ENCODE measurements at places on chromosomes 6 and 20.

DNA sequence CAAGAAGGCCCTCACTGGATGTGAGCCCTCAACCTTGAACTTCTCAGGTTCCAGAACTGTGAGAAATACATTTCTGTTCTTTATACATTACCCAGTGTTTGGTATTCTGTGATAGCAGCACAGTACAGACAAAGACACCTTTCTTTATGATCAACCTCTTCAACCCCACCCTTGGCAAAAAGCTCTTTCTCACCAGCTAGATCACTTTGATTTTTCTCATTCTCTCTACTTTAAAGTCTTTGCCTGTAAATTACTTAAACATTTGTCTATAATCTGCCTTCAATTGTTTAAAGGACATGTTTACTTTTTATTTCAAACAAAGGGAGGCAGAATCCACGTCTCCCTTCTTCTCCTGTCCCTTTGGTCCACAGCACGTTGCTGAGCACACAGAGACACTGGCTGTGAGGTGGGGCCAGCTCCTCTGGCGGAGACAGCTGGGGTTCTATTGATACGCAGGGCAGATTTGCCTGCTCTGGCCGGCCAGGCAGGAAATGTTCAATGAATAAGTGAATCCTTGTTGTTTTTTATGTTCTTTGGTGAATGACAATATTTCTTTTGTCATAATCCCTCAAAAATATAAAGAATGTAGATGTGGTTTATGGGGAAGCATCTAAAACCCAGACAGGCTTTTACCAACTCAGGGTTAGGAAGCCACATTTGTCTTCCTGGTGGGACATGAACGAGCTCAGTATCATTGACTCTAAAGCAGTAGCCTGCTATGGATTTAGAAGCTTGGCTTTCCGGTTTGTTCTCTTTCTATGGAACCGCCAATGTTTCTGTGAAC, 52.9 kb downstream of the NEDD9 start:
- no peak for DNase-seq

DNA sequence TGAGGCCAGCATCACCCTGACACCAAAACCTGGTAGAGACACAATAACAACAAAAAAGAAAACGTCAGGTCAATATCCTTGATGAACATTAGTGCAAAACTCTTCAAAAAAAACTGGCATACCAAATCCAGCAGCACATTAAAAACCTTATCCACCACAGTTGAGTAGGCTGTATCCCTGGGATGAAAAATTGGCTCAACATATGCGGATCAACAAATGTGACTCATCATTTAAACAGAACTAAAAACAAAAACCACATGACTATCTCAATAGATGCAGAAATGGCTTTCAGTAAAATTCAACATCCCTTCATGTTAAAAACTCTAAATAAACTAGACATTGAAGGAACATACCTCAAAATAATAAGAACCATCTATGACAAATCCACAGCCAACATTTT, 59.6 kb upstream of the PHIP start:
- DNase-seq: no peak

DNA sequence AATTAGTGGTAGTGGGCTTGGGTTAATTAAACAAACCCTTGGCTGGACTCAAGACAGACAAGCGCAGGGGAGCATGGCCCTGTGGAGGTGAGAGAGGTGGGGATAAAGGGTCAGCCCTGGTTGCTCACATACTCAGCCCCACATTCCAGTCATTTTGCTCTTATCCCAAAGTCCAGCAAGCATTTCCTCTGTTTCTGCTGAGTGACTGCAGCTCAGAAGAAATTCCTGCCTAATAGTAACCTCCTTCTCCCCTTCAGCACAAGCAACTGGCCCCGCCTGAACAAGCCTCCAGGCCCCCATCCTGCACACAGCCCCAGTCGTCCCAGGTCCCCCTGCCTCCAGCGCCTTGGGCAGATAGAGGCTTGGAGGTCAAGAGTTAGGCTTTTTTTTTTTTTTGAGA, 3.6 kb upstream of the TFEB start:
- DNase-seq: no peak

DNA sequence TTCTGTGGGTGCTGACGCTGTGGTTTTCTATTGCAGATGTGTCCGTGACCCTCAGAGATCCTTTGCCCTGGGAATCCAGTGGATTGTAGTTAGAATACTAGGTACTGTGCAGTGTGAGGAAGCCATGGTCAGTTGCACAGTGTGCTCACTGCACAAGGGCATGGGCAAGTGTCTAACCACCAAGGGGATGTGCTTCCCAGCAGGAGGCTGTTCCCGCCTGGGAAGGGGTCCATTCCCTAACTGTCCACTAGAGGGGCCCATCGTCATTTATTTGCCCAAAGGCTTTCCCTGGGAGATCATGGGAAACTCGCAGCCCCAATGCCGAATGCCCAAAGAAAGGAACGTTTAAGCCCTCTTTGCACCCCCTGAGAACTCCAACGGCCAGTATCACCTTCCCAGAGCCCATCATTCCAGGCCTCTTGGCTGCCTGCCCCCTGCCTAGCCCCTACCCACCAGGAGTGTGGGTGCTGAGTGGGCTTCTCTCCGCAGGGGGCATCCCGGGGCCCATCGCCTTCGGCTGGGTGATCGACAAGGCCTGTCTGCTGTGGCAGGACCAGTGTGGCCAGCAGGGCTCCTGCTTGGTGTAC, 26.2 kb downstream of the SLCO4A1 start:
- DNase-seq: peak; percentile 29

DNA sequence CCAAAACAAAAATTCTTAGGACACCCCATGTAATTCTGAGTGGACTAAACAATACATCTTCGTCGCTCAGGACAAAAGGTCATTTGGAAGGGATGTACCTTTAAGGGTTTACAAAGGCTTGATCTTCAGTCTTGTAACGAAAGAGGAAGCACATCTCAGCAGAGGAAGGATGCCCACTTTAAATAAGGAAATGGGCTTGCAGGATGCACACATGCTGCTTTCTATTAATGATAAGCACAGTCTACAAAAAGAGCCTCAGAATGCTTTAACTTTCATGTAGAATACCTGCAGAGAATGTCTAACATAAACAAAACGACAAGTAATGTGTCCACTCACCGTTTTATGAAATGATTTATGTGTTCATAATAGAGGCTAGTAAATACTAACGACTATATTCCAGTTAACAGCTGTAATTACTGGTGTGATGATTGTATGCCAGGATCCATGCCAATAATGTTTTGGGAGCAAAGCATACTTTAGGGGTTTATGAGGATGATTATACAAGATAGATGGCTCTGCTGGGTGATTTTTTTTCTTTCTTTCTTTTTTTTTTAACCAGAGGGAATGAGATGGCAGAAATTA, 216.9 kb downstream of the GMDS start:
- DNase-seq: no peak

DNA sequence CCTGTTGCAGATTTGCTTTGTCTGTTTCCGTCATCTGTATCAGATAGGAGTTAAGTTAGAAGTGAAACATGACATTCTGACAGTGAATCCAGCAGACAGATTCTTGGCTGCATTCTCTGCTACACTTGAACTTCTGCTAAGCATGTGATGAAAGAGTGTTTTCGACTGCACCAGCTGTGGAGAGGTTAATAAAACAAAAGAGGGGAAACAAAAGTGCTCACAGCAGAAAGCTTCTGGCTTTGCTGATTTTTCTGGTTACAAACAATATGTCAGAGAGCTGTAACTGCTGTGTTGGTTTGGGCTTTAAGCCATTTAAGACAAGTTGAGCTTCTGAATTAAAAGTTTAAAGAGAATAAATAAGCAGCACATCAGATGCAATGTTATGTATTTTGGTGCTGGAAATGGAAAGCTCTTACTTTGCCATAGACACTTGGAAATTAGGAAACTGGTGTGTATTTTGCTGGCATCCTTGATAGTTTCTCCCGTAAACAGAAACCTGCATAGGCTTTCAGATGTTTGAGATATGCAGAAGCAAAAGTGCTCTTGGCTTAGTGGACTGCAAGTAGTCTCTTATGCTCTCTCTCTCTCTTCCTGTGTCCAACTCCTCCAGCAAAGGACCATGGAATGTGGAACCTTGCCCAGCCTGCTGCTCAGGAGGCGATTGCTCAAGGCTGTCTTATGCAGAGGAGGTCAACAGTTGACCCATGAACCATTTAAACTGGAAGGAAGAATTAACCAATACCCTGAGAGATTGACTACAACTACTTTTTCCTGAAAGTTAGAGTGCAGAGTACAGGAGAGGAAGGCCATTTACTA, 104.9 kb downstream of the RPS12 start:
- no peak for DNase-seq

- DNase-seq: peak; percentile 58
Observed at GRCh38 chr20:17530716-17531664, at the start of gene BFSP1. Gene BFSP1 (minus strand): TSS chr20:17531379. CDS start chr20:17531329, 50 bp downstream.

DNA sequence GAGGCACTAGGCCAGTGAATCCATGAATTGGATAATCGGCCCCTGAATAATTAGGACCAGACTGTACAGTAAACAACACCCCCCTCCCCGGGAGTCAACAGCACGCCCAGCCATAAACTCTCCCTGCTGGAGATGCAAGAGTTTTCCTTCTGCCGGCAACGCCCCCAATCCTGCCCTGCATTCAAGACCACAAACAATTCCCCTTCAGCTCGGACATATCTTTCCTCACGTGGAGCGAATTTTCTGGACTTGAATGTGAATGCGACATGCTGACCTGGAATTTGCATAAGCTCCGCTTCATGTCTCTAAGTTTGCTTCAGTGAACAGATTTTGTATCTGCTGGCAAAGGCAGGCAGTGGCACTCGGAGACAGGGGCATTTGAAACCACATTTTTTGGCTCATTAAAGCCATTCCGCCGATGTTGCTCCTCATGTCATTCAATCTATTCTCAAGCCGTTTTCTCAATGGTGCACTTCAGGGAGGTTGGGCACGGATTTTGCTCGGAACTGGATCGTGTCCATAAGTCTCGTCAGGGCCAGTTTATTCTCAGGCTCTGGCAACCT, 38.0 kb upstream of the GMPR start:
- no peak for DNase-seq

GRCh38 chr6:34142061-34142998, 3.6 kb downstream of the GRM4 start:
- no peak for DNase-seq

GRCh38 chr6:7697820-7698623, 27.9 kb upstream of the BMP6 start:
- no peak for DNase-seq

GRCh38 chr6:44528716-44529115, 141.2 kb downstream of the CDC5L start:
- no peak for DNase-seq

- no peak for DNase-seq
Observed at GRCh38 chr6:14431385-14432330, 314.1 kb downstream of the CD83 start.

DNA sequence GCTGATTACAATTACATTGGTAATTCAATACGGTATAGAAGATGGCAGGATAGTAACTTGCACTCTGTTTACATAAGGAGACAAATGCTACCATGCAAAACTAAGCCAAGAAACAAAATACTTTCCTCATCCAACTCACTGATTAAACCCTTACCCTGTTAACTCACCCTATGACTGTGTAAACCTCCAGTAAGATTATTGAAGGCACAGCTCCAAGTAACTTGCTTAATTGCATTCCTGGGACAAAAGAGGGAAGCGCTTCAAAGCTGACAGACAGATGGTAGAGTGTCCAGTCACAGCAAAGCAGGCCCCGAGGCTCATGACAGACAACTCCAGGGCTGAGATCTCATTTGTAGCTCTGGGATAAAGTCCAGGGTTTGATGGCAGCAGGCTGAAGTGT, 6.9 kb upstream of the KIF16B start:
- DNase-seq: no peak

DNA sequence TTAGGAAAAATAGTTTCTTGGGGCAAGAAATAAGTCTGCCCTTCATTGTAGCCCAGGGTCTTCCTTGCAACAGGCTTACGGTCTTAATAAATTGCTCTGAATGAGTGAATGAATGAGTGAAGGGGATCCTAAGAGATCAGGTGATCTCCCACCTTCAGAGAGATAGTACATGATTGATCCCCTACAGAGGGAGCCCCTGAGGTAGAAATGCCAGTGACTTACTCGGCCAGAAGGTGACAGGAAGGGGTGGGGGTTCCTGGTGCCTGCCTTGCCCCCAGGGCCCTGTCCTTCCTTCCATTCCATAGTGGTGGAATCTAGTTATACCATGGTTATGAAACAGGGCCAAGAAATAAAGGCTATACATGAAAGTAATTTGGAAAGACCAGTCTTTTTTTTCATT, 215.3 kb upstream of the SSTR4 start:
- no peak for DNase-seq

DNA sequence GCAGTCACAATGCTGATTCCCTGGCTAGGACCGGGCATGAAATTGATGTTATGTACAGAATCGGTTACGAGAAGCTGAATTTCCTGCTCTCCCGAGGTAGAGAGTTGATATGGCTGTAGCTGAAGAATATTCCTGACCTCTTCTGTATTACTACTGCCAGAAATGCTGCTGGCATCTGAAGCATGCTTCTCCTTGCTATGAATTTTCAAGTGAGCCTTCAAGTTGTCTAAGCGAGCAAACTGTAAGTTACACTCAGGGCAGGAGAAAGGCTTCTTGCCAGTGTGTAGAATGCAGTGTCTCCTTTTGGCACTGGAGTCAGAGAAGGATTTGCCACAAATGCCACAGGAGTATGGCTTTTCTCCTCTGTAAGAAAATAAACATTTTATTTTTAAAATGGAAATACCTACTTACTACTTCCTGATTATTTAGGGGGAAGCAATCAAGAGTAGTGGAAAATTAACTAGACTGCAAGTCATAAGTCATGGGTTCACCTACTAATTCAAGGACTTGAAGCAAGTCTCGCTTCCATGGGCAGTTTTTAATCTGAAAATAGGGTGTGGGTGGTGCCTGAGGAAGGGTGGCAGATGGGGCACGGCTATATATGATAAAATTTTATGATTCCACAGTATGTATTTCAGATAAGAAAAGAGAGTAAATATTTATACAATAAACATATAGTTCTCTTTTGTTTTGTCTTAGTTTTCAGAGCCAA, 10.8 kb upstream of the MICAL1 start:
- no peak for DNase-seq

GRCh38 chr20:40945189-40945588, 83.4 kb upstream of the TOP1 start:
- no peak for DNase-seq

- no peak for DNase-seq
Observed at GRCh38 chr6:83303426-83303825, 110.3 kb downstream of the RWDD2A start.

DNA sequence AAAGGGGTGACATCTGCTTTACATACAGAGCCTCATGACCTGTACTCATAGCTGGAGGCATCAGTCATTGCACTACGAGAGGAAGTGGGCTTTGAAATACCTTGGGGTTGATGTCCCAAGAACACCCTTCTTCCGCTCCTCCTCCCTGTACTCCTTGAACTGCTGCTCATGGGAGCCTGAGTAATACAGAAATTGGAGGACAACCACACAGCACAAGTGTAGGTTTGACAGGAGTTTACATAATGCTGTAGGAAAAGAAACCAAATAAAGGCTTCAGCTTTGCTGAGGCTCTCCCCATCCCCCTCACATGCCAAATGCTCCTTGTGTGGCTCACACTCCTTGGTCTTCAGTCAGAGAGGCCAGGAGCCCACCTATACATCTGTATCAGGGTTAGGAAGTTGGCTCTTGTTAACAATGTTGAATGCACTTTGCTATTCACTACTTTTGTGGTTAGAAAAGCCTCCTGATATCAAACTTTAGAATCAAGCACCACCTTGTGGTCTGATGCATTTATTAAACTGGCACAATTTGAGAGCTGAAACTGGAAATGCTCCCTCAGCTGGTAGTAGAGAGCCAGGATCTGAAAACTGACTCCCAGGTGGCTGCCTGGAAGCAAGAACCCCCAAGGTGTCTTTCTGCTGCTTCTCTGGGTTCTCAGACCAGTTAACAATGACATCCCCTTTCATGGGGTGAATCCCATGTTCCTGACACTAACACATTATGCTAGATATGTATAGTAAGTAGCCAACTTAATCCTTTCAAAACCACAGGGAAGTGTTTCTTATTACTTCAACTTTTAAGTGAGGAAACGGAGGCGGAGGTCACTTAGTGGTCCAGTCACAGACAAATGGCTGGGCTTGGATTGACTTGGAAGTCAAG, 56.2 kb upstream of the EDN1 start:
- peak; percentile 30 for DNase-seq
